ENCODE measurements at places on chromosomes 7 and 10. TPM values are rescaled to one million over a fixed set of nuclear protein-coding genes. Genes with fewer than 3 reads are reported as not detected.

Gene C10orf105
- total RNA-seq = 0.81 TPM

Gene ZNF783
- 19.9 TPM for total RNA-seq

Gene TNS3
- total RNA-seq = 67.3 TPM

Gene RARRES2
- total RNA-seq = 2.4 TPM

DNA sequence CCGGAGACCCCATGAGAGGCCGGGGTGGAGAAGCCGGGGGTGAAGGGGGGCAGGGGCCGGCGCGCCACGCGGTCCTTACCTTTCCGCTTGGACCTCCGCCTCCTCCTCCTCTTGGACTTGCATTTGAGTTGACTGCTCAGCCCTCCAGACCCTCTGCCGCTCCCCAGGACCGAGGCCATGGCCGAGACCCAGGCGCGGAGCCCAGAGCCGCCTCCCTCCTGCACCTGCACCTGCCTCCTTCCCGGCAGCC is 428 bp downstream of the ADARB2 start:
- no peak for DNase-seq

DNA sequence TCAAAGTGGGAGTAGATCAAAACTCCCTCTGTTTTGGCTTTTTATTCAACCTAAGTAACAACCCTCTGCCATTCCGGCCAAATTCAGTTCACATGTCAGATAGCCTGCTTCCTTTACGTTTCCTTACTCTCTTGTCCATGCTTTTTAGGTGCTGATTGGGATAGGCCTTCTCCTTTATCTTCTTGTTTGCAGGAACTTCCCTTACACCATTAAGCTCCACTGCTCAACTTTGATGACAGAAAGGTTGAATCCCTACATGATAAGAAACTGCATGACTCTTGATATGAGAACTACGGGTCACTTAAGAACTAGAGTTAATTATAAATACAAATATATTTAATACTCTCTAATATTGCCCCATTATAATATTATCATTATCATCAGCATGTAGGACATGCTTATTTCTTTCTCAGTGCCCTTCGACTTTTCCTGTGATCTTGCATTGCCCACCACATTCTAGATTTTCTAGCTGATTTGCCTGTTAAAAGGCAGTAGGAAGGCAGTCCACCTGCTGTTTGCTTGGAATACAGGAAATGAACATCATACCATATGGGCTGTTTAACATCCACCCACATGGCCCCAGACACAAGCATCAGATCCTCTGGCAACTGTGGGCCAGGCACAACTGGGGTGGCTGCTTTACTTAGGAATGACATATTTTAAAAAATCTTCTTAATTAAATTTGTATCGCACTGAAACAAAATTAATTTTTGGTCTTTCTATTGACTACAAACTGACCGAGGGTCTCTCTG is 59.7 kb upstream of the CCDC6 start:
- DNase-seq = no peak

DNA sequence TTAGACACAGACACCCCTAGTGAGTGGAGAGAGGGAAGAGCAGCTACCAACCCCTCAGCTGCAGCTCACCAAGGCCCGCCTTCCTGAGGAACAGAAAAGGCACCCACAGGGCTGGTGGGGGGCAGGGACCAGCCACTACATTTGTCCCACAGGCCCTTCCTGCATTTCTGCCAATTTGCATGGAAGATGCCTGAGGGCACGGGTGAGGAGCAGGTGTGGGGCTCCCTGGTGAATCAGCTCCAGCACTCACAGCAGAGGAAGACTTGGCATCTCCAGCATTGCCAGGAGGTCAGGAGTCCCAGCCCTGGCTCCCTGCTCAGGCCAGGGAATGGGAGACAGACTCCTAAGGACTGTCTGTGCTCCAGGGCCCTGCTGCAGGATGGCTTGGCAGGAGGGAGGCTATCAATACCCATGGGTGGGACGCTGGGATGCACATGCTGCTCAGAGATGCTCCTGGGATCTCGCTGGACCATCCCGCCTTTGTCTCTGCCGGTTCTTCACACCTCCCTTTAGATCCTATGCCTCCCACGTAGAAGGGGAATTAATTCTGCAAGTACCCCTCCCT is 109.7 kb downstream of the SLIT1 start:
- no peak for DNase-seq

Data from hematopoietic multipotent progenitor cell (in vitro differentiated cells).